RPMI7951 (cell line): ENCODE measurements at places on chromosomes 3 and 15.
A peak's percentile ranks its signal among the peaks of the same experiment; 100 is the strongest.

GRCh38 chr3:10933805-10934481 lies 58.6 kb upstream of the SLC6A1 start:
- DNase-seq = peak; percentile 42

DNA sequence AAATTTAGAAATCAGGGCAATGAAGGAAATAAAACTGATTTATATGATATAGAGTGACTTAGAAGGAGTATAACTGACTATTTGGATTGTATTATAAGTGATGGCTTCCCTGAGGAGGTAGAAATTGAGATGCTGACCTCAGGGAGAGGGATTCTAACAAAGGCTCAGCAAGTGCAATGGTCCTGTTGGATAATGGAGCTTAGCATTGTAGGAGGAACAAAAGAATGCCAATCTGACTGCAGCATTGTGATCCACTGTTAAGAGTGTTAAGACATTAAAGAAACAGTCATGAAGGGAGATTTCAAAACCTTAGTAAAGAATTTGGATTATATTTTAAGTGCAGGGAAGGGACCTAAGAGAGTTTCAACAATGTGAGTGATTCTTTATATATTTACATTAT lies 158.4 kb upstream of the NAALADL2 start:
- DNase-seq = no peak

GRCh38 chr3:138082085-138082991 lies 33.1 kb downstream of the DZIP1L start:
- DNase-seq = peak; percentile 91

GRCh38 chr3:161325059-161325458 lies 46.3 kb downstream of the SPTSSB start:
- no peak for DNase-seq

DNA sequence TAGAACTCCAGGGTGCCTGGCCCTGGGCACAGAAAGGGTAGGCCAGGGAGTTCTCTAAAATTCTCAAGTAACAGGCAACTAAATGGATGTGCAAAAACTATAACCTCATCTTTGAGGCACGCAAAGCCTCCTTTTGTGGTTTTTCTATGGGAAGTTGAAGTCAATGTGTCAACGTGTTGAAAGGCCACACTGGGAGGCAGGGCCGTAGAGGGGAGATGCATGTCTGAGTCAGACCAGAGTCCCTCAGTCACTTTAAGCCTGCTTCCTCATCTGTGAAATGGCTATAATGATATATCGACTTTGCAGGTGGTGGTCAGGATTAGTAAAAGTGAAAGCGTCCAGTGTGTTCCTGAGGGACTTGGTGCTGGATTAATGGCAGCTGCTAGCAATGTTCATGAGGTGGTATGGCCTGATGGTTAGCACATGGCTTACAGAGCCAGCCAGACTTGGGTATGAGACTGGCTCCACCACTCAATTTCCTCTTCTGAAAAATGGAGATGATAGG lies 17.0 kb downstream of the TGM5 start:
- DNase-seq = peak; percentile 95

GRCh38 chr15:78615151-78615589 lies 5.6 kb downstream of the CHRNA3 start:
- DNase-seq = no peak

DNA sequence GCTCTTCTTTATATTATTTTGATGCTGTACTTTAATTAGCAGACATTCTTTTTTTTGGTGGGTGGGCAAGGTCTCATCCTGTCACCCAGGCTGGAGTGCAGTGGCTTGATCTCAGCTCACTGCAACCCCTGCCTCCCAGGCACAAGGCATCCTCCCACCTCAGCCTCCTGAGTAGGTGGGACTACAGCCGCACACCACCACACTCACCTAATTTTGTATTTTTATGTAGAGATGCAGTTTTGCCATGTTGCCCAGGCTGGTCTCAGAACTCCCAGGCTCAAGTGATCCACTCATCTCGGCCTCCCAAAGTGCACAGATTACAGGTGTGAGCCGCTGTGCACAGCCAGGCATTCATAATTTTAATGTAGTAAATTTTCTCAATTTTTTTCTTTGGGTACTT lies 608.1 kb downstream of the ZNF385D start:
- DNase-seq = no peak

DNA sequence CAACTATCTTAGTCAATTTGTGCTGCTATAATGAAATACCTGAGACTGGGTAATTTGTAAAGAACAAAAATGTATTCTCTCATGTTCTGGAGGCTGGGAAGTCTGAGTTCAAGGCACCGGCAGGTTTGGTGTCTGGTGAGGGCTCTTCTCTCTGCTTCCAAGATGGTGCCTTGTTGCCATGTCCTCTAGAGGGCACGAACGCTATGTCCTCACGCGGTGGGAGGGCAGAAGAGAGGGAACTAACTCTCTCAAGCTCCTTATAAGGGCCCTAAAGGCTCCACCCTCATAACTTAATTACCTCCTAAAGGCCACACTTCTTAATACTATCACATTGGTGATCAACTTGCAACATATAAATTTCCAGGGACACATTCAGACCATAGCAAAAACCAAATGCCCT lies 108.4 kb downstream of the ADAMTSL3 start:
- DNase-seq = no peak

- peak; percentile 61 for DNase-seq
Observed at GRCh38 chr3:196288141-196288460, 575 bp upstream of the PCYT1A start.

DNA sequence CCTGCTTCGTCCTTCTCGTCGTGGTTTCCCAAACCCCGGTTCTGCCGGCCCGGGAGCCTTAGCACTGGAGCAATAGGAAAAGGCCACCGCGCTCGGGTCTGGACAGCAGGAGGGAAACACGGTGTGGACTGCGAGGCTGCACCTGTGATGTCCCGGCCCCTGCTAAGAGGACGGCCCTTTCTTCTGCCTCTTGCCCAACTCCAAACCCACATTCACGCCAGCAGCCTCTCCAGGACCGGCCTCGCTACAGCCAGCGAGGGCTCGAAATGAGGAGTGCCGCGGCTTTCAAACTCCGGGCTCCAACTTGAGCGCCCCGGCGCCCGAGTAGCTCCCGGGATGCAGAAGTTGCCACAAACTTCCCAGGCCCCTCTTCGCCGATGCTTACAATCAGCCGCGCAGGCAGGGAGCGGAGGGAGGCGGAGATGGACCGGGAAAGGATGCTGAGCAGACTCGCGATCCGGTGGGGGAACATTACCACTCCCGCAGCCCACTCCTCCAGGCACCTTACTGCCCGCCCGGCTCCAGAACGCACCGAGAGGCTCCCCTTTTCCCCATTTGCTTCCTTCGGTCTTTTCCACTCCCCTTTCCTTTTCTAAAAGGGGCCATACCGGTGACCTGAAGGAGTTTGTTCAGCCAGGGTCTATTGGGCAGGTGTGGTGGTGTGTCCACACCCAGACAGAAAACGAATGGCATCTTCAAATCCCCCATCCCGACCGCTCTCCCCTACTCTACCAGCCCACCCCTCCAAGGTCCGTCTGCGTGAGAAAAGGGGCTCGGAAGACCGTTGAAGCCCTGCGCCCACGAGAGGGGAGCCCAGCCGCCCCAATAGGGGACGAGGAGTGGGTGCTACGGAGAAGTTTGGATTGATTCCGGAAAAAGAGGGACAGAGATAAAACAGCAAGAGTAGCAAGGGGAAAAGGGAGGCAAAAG lies 18.8 kb upstream of the SATB1 start:
- DNase-seq = no peak

- DNase-seq = peak; percentile 65
Observed at GRCh38 chr3:112582244-112582874, 20.5 kb downstream of the SLC35A5 start.

DNA sequence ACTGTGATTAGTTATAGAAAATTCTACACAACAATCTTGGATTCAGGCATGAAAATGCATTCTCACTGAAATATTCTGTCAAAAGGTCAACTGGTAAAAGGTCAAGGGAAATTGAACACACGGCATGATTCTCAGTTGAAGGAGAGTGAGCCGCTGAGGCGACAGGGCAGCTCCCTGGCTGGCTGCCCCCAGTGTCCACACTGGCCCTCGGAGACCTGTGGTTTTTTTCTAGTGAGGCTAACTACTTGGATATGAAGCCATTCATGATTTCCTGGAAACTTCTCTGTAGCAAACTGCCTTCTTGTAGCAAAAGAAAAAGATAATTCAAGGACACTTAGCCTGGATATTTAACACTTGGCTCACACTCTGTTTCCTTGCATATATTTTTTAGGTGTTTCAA lies 37.2 kb downstream of the AADACL2 start:
- peak; percentile 29 for DNase-seq

DNA sequence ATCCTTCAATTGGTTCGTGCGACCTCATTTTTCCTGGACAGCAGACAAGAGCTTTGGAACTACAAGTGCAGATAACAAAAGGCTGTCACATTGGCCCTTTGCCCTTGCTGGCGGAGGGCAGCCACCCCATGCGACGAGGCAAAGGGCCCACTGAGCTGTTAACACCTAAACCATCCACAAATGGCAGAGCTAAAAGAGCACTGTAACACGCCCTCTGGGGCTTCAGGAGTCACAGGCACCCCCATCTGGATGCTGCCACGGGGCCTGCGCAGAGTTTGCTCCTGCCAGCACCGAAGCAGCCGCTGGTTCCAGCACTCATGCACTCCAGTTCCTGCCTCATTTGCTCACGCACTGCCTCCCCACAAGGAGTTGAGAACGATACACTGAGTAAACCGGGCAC lies 524.9 kb downstream of the ZNF385D start:
- no peak for DNase-seq

GRCh38 chr3:100570811-100571210 lies 38.6 kb upstream of the ADGRG7 start:
- no peak for DNase-seq

- DNase-seq = no peak
Observed at GRCh38 chr3:195718477-195718984, 2.2 kb upstream of the MUC20 start.

DNA sequence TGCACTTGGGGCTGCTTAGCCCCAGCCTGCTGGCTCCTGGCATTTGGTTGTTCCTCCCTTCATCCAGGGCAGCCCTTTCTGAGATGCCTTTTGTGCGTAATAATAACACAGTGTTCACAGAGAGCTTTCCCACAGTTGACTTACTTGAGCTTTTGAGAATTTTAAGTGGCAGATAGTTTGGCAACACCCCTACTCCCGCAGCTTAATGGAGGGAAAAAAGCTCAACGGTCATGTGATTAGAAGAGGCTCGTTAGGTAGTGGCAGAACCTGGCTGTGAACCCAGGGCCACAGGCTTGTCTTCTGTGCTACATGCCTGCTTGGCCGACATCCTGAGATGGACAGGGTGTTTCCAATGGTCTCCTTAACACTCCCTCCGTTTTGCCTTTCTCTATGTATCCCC lies 4.7 kb downstream of the KBTBD13 start:
- no peak for DNase-seq
